ENCODE measurements at places on chromosomes 12 and 14.

DNA sequence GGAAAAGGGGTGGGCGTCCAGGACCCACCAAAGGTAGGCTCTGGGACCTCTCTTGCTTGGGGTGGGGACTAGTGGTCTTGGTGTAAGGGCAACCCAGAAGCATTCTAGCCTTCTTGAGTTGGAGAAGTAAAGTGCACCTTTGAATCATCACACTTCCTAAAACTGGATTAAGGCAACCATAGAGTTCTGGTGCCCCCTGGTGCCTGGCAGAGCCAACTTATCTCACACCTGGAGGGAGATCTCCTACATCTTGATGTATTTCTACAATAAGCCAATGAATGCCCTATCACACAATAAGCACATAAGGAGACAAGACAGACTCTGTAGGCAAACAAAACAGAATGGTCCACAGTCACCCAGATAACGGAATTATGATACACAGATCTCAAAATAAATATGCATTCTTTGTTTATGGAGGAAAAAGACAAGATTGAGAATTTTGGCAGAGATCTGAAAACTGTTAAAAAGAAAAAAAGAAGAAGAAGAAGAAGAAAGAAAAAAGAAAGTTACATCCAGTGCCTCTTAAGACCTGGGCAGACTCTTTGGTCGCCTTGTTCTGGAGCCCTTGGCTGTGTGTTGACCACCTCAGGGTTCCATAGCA is 95.9 kb upstream of the PPP2R5C start:
- peak; percentile 57 for DNase-seq

GRCh38 chr14:59707778-59708561 is 131.4 kb upstream of the CCDC175 start:
- DNase-seq, result no peak

GRCh38 chr14:30277268-30277667 is 281.7 kb upstream of the G2E3 start:
- no peak for DNase-seq

DNA sequence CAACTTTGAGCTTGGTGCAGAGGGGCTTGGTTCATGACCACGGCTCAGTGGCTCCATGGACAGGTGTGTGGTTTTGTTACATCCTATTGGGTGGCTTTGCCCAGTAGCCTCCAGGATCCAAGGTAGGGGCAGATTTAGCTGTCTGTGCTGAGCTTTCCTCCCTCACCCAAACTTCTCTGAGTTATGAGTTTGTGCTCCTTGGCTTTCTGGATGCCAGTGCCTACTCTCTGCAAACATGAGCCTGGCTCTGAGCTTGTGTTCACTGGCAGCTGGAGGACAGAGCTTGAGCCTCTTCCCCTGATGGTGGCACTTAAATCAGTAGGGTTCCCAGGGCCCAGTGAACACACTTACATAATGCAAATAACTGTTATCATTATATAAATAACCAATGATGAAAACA is 45.3 kb upstream of the HECTD1 start:
- DNase-seq, result no peak

GRCh38 chr12:102596031-102596430 is 115.7 kb upstream of the IGF1 start:
- no peak for DNase-seq

DNA sequence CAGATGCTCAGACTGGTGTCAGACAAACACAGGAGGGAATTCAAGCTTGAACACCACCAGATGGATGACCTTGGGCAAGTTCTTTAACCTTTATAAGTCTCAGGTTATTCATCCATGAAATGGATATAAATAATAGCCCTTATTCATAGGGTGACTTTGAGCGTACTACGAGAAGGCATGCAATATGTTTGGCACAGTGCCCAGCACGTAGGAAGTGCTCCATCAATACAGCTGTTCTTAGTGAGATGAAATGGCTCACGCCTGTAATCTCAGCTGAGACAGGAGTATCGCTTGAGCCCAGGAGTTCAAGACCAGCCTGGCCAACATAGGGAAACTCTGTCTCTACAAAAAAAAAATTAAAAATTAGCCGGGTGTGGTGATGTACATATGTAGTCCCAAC is 84.8 kb upstream of the FICD start:
- DNase-seq, result no peak

DNA sequence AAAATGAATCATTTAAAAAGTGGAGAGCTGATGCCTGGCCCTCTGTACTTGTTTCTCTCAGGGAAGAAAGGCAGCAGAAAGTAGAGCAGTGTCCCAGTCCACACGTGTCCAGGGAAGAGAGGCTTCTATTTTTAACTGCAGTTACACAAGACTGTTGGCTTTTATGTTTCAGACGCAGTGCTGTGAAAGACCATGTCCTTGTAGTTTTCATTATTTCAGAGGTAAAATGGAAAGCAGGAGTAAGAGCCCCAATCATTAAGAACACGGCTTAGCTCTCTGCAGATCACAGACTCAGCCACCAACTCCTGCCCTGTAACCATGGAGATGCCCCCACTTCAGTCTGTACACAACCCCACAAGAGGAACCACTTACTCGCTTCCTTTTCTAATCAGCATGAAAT is 336.3 kb downstream of the DAD1 start:
- DNase-seq, result no peak

GRCh38 chr12:91111366-91112325 is at the start of gene LUM:
Gene LUM (minus strand): TSS chr12:91111494. CDS start chr12:91108979, 2,515 bp downstream.
- DNase-seq, result no peak

- DNase-seq, result peak; percentile 6
Measured at GRCh38 chr14:70317969-70318634, 41.4 kb downstream of the COX16 start.

GRCh38 chr12:75048767-75049166 is 160.9 kb downstream of the KCNC2 start:
- DNase-seq, result no peak
